ENCODE measurements at places on chromosomes 3 and 15.

GRCh38 chr15:33839540-33839939, 128.8 kb upstream of the CHRM5 start:
- DNase-seq: no peak

DNA sequence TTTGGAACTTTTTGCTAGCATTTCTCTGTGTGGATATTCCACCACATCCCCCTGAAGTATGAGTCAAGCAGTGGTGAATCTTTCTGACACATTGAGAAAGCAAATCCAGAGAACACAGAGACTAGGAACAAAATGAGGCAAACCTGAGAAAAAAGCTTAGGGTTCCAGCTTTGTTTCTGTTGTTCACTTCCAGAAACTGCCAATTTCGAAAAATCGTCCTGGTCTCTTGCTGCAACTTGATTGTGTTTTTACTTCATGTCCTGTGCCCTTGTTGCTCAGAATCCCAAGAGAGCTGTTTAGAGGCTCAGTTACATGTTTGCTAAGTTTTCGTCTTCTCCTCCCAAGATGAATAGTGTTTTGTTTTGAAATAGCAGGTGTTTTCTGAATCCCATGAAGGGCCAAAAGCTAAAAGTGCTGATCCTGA, 13.7 kb downstream of the MAP2K1 start:
- no peak for DNase-seq

- peak; percentile 4 for DNase-seq
These were observed 53.3 kb downstream of the KY start for GRCh38 chr3:134597390-134597970.

DNA sequence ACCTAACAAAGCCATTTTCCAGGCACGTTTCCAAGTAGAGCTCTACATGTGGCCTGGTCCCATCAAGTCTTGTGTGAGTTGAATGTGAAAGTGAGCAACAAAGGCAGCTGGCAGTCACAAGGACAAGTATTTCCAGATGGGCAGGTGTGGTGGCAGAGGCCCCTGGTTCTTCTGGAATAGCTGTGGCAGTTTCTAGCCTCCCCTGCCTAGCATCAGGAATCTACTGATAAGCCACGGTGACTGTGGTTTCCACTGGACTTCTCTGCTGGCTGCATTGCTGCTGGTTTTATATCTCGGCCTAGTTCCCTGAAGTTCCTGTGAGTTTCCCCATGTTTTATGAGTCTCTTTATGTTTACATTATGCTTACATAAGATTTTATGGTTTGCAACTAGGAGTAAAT, 117.7 kb downstream of the GOLIM4 start:
- peak; percentile 74 for DNase-seq

- DNase-seq: no peak
These were observed 347.8 kb downstream of the MFSD1 start for GRCh38 chr3:159149633-159150032.

- no peak for DNase-seq
These were observed 878.0 kb downstream of the PDCD6IP start for GRCh38 chr3:34676436-34676835.

GRCh38 chr15:69107025-69107620, 53.3 kb upstream of the GLCE start:
- no peak for DNase-seq

- peak; percentile 4 for DNase-seq
These were observed 203.1 kb upstream of the SEMA6D start for GRCh38 chr15:47514200-47514652.

GRCh38 chr3:58492494-58492905, 604 bp downstream of the KCTD6 start:
- DNase-seq: no peak

- no peak for DNase-seq
These were observed 8.0 kb upstream of the TMEM212 start for GRCh38 chr3:171835116-171835515.

DNA sequence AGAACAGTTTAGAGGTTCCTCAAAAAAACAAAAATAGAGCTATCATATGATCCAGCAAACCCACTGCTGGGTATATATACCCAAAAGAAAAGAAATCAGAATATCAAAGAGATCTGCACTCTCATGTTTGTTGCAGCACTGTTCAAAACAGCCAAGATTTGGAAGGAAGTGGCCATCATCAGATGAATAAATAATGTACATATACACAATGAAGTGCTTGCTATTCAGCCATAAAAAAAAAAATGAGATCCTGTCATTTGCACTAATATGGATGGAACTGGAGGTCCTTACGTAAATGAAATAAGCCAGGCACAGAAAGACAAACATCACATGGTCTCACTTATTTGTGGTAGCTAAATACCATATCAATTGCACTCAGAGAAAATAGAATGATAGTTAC, 58.4 kb downstream of the SCAPER start:
- no peak for DNase-seq

DNA sequence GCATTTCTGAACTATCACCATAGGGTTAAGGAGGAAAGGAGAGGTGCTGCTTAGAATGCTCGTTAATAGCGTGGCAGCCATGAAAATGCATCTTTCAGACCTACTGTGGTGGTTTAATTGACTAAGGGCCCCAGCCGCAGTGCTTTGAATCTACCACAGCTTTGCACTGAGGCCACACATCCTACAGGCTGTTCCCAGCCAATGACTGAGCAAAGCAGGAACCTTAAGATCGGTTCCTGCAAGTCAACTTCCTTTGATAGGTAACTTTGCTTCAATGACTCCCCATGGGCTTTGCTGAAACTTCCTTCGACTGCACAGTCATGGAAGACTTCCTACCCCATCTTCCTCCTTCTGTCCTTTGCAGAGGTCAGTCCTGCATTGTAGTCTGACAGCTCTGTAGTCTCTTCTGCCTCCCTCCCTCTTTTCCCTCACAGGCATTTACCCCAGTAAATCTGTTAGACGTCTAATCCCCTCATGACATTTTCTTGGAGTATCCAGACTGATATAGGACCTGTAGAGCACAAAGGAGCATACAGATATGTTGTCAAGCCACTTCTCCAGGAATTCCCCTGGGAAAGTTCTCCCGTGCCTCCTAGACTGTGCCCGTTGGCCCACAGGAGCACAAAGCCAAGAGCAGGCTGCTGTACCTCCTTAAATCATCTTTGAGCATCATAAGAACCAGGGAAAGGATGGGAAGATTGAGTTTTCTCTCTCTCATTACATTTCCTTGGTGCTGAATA, 2.6 kb upstream of the BCL2A1 start:
- DNase-seq: no peak

DNA sequence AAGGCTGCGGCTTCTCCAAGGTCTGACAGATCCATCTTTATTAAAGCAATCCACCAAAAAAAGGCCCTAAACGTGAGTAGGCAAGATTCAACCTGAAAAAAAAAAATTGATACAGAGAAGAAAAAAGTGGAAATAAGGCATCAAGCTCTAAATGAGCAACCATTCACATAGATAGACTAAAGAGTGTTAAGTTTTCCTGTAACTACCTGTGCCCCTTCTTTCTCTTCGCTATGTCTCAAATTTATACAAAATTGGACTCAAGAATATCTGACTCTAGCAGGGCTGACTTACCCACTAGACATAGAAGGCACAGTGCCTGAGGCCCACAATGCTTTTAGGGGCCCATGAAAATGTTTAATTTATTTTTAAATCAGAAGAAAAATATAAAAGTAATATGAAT, at the start of gene MYH15:
Gene MYH15 (minus strand): TSS at position 101 of the 400 bp plus-strand sequence. CDS start 66 bp downstream, at position 35.
- DNase-seq: no peak

- no peak for DNase-seq
These were observed 98.2 kb upstream of the TJP1 start for GRCh38 chr15:29920515-29920914.

GRCh38 chr3:132009241-132009640, 25.6 kb downstream of the CPNE4 start:
- peak; percentile 31 for DNase-seq

- DNase-seq: no peak
These were observed 4.9 kb upstream of the FAM131A start for GRCh38 chr3:184332370-184333090.

- no peak for DNase-seq
These were observed 15.2 kb downstream of the PFN2 start for GRCh38 chr3:149955449-149955848.

- no peak for DNase-seq
These were observed 22.2 kb downstream of the SHF start for GRCh38 chr15:45165536-45165935.

GRCh38 chr3:177197727-177198460, 612 bp upstream of the TBL1XR1 start:
- DNase-seq: no peak

Data from NCI-H510A treated with DMSO at 0.1 percent for 48 hours (cell line).